CD4-positive, alpha-beta memory T cell (primary cell): ENCODE measurements at places on chromosomes 5 and 9.
A peak's percentile ranks its signal among the peaks of the same experiment; 100 is the strongest.

DNA sequence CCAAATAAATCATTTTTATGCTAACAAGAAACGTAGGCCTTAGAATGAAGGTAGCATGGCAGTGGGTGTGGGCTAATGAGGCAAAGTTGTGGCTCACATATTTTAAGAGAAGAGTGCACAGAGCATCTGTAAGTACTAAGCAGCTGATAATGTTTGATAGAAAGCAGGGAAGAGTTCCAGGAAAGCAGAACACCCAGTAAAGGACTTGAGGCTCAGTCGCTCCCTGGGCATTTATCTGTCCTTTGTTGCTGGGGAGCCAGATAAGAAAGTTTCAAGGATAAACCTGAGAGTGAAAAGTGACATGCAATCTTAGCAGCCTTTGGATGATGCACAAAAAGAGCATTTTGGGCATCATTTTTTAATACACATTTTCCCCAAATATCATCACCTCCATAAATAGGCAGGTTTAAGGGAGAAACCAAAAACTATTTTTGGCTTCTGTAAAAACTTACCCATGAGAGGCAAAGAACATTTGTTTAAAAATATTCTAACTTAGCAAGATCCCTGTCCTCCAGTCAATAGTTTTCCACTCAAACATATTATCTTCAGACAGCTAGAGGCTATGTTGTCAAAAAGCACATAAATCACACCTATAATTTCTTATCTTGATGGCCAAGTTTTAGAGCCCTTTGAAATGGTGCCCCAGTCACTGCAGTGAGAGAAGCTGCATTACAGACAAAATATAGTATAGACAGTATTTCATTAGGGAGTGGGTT lies 3.4 kb downstream of the FREM1 start:
- DNase-seq: no peak

DNA sequence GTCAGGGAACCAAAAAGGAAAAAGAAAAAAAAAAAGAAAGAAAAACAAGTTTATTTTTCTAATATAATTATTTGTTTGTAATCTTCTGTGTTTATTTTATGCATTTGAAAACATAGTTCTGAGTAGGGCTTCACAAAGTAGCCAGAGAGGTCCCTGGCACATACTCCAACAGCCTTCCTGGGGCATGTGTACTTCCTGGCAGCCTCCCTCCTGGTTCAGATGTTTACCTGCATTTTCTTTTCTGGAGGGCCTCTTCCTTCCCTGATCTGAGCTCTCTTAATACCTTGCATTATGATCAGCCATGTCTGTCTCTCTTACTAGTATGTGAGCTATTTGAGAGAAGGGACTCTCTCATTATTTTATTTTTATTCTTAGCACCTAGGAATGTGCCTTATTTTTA lies 361.8 kb downstream of the KDM4C start:
- DNase-seq: no peak

DNA sequence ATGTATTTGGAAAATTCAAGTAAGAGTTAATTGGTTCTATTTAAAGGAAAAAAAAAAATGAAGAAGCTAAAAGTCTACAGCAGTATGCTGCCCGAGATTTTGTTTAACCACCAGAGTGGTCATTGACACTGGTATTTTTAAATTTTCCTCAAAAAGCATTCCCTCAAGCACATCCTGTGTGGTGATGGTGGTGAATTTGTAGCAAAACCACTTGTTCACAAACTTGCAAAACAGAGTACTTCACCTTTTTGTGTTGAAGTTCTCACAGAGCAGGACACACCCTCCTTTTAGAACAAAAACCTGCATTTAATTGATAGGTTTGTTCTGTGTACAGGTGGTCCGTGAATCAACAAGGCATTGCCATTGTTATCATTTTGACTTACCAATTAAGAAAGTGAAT lies 374.2 kb downstream of the EFNA5 start:
- DNase-seq: no peak

DNA sequence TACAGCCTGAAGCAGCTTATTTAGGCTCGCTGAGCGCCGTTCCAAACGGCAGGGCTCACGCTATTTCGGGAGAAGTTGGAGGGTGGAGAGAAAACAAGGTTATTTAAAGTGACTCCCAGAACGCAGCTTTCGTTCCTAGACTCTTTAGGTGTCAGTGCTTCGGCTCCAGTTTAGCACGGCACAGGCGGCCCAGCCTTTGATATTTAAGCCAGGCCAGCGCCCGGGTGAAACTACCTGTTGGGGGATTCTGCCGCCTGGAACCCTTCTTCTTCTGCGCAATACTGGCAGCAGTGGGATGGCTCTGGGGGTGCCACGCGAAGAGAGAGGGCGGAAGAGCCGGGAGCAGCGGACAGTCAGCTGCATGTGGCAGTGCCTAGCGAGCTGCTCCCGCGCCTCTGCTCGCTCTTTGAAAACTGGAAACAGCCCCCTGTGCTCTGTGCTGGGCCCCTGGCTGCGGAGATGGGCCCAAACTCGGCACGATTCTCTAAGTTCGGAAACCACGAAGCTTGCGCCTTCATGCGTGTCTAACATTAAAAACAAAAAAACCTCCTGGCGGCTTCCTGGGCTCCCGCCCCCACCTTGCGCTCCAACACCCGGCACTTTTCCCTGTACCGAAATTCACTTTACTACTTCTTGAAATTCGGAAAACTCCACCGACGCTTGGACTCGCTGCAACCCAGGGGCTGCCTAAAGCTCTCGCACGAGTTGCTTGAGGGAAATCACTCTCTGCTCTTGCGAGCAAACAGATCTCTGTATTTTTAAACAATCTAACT lies 34.6 kb upstream of the NFIB start:
- no peak for DNase-seq

DNA sequence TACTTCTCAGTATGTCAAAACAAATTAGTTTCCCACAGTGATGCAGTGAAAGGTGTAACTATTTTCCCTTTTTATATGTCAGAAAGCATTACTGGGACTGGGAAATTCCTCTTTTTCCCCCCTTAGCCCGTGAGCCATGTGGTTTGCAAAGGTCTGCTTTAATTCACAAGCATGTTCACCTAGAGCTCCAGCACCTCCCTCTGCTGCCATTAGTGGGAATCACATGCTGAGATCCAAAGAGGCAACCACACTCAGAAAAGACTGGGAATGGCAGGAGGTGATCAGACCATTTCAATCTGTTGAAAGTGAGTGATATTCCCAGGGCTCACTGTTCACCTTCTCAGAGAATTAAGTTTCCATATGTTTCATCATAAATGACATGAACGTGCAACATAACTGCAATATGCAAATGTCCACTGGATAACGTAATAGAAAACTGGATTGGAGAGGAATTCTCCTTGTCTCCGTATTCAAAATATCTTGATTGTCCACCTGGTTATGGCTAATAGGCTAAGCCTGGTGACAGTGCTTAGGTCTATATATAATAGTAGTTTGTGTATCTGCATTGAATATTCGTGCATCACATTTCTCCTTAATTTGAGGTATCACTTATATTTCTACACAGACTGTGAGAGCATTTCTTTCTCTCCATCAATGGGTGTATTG lies 703.5 kb upstream of the WWC1 start:
- no peak for DNase-seq

DNA sequence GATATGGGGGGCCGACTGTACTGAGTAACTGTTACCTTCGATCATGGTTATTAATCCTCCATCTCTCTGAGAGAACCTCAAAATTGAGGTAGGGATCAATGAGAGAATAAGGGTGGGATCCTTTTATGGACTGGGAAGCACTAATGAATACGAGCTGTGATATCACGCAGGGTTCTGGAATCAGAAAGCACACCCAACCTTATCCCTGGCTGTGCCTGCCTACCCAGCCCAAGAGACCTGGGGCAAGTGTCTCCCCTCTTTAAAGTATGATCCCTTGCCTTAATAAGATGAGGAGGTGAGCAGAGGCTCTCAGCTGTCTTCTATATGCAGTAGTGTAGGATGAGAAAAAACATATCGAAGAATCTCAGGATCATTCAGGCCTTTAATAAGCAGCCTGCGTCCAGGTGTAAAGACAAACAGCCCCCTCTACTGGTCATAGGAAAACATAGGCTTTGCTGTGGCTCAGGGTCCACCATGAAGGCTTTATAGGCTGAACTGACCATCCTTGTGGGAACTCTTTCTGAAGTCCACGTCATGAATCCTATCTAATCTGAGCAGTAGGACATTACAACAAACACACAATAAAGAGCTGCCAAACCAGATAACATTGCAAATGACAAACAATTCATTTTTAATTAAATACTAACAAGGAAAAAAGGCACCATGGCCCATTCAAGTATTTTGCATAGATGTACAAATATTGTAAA lies 16.8 kb downstream of the NIPAL4 start:
- DNase-seq: peak; percentile 27

DNA sequence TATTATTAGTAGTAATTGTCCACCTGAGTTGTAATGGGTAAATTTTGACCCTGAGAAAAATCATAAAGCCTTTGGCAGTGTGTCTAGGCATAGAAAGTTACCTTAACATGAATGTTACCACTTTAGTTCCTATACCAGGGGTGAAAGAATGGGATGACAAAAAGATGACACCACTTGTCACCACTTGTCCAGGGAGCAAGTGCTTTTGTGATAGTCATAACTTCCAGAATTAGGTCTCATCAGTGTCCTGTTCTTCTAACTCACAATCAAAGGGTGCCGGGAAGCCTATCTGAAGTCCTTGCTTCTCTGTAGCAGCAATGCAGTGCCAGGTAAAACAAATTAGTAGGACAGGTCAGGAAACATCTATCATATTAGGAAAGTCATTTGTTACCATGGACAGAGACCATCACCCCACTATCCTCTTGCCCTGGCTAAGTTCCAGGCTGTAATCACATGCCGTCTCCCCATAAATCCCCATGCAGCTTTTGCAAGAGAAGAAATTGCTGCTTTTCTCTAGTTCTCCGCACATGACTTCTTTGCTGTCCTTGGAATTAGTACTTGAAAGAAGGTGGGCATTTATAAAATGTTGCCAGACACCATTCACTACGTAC lies 156.5 kb upstream of the SGCD start:
- DNase-seq: no peak
